ENCODE measurements at places on chromosomes 3 and 15.

- DNase-seq, result peak; percentile 41
Measured at GRCh38 chr3:7075117-7075516, 214.2 kb downstream of the GRM7 start.

DNA sequence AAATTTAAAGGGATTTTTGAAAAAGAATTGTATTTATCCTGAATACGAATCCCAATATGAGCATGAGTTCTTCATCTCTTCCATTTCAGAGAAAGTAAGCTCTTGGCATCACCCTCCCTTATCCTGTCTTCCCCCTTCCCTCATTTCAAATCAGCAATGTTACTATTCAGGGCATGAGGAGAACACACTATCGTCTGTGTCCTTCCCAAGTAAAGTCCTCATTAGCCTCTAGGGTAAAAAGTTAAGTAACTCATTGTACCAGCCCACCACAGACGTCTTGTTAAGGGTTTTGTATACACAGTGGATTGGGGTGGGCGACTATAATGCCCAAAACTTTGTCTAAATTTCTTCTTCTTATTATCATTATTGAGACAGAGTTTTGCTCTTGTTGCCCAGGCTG lies 14.8 kb downstream of the ARL6IP5 start:
- DNase-seq, result no peak

DNA sequence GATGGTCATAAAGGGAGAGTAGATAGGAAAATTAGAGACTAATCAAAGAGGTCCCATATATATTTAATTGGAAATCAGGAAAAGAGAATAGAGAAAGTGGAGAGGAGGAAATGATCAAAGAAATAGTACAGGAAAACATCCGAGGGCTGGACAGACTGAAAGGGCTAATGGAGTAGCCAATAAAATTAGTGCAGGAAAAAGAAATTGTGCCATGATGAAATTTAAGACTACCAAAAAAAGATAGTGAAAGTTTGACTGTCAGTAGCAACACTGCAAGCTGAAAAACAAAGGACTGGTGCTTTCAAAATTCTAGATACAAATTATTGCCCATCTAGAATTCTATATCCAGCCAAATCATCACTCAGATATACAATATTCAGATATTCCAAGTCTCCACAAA lies 36.3 kb downstream of the SLC27A2 start:
- no peak for DNase-seq

- DNase-seq, result peak; percentile 48
Measured at GRCh38 chr15:85583442-85583841, 203.0 kb downstream of the AKAP13 start.

GRCh38 chr3:147875498-147875897 lies 466.3 kb downstream of the ZIC1 start:
- DNase-seq, result no peak

DNA sequence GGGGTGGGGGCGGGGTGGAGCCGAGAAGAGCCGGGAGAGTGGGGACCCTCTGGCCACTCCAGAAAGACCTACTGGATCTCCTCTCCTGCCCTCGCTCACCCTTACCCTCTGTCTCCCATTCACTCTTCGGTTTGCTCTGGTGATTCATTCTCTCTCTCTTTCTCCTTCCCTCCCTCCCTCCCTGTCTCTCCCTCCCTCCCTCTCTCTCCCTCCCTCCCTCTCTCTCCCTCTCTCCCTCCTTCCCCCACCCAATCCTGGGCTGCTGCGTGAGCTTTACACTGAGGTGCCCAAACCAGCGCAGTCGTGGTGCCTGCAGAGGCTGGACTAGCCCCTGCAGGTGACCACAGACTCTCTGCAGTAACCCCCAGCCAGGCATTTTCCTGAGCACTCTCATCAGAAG lies 32.2 kb upstream of the ADAMTS17 start:
- DNase-seq, result no peak

DNA sequence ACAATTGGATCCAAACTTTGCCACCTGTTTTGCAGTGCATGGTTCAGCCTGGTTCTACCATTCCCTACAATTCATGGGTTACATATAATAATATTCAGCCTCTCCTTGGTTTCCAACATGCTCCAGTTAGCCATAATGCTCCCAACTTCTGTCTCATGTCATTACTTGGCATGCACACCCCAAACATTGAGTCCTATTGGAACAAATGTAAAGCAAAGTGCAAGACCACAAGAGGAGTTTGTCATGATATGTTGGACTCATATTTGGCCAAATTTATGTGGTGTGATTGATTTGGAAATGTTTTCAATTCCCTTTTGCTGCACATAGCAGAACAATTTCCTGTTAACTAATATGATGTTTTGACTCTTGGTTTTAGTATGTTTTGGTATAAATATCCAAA lies 50.2 kb downstream of the KCNAB1 start:
- DNase-seq, result no peak

DNA sequence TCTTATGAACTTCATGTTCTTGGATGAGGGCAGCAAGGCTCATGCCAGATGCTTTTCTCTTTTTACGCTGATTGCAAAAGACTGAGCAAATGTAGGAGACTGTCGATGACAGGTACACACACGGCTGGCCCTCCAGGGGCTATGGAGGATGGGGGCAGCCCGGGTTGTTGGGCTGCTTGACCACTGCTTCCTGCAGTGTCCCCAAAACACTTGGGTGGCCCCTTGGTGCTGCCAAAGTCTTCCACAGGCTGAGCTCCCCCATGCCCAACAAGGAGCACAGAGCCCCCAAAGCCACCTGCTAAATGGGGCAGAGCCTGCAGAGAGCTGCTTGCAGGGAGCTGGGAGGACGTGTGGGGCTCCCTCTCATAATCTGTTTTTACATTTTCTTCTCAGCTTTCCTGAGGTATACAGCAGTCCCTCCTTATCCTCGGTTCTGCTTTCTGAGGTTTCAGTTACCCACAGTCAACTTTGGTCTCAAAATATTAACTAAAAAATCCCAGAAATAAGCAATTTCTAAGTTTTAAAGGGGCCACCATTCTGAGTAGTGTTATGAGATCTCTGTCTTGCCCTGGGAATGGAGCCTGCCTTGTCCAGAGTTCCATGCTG lies 7.3 kb downstream of the PRR23E start:
- DNase-seq, result no peak

- no peak for DNase-seq
Measured at GRCh38 chr15:52483707-52484106, 45.0 kb downstream of the MYO5A start.

GRCh38 chr3:54792584-54792983 lies 135.3 kb downstream of the LRTM1 start:
- no peak for DNase-seq

GRCh38 chr3:172065527-172065926 lies 26.1 kb downstream of the FNDC3B start:
- peak; percentile 62 for DNase-seq

- no peak for DNase-seq
Measured at GRCh38 chr15:85691350-85692240, 103.1 kb downstream of the KLHL25 start.

DNA sequence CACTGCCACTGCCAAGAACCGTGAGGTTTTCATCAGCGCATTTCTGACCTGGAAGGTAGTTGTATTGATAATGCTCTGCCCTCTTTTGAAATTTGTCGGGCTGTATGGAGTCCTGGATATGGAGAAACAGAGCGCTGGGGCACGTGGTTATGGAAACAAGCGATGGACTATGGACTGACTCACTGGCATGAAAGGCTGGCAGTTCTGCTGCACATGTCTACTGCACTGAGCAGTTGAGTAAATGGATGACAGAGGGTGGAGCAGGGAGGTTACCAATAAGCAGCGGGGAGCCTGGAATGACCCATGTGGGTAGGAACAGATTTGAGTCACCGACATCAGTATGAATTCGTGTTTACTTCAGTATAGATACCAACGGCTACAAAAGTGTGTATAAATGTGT lies 429.5 kb downstream of the OCA2 start:
- DNase-seq, result no peak

- no peak for DNase-seq
Measured at GRCh38 chr15:80093854-80094418, 34.5 kb downstream of the ZFAND6 start.

GRCh38 chr3:31770822-31771326 lies 210.2 kb downstream of the OSBPL10 start:
- DNase-seq, result no peak

DNA sequence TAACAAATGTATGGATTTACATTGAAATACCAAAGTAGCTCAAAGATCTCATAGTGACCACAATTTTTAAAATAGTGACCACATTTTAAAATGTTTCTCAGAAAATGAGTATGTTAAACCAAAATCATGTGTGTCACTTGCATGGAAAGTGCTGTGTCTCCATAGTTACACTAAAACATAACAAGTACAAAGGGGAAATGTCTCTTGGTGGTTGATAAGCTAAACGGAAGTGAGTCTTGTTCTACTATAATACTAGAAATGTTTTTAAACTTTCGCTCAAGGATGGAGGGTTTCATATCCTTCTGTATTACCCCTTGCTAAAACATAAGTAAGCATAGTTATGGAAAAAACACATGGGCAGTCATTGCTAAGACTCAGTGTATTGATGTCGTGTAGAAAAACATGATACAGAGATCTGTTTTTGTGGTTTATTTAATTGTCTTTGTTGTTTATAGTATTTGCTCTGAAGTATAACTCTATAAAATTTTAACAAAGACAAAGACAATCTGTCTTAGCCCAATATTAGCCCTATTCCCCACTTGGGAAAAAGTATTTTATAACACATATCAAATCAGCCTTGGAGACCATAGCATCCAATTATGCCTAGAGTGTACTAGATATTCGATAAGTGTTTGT lies 27.0 kb upstream of the DENND4A start:
- no peak for DNase-seq

- peak; percentile 58 for DNase-seq
Measured at GRCh38 chr3:187750513-187751123, 5.3 kb upstream of the BCL6 start.

DNA sequence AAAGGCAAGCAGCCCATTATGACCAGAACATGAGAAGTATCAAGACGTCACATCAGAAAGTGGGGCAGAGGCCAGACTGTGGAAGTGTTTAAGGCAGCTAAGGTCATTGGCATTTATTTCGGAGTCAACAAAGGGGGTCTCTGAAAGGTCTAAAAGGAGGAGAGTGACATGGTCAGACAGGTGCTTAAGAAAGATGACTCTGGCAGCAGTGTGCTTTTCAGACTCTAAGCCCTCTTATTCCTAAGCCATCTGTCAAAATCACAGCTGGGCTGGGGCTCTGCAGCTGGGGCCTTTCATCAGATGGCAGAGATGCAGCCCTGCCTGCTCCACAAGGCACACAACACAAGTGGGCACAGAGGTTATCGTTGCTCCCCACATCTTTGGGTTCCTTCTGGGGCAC lies 14.0 kb downstream of the FBXL22 start:
- peak; percentile 71 for DNase-seq

DNA sequence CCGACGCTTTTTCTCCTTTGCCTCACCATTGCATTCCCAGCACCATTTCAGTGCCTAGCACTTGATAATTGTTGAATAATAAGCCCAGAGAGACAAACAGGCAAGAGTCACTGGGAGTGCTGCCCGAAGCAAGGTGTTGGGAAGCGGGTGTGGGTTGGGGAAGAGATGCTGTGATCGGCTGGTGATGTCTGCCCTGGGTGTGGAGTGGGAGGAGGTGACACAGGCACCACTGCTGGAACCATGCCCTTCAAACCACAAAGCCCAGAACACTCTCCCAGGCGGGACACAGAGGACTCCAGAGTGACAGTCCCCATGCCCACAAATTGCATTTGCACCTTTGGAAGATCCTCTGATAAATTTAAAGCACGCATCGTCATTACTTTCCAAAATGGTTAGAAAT lies 148.2 kb downstream of the CHSY1 start:
- no peak for DNase-seq

DNA sequence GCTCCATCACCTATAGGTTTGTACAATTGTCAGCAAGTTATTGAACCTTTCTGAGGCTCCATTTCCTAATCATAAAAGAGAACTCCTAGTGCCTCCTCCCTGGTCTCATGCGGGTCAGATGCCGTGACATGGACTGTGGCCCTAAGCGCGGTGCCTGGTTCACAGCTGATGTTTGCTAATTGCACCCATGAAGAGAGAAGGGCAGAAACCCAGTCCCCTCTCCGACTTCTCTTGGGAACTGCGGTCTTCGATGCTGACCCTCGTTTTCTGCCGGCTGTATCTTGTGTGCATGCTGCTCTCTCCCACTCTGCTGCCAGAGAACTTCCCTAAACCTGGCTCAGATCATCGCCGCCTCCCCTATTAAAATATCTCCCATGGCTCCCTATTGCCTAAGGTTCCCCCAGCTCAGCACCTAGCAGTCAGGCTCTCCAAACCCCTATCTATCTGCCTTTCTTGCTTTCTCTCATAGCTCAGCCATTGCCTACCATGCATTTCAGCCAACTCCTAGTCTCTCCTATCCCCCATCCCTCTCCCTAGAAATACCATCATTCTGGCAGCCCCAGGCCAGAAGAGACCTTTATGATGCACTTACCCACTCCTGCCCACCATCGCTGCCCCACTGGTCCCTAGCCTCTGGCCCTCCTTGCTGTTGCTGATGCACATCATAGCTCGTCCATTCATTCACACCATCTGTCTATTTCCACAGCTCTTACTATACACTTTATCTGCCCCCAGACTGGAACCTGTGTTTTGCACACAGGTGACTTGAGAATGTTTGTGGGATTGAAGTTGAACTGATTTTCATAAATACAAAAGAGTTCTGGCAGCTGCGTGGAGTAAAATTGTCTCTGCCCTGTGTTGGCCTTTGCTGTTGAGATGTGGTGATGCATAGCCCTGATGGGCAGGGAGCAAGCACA lies 6.6 kb downstream of the ISG20 start:
- DNase-seq, result no peak

GRCh38 chr3:186821429-186822387 lies 15.4 kb upstream of the RFC4 start:
- DNase-seq, result no peak

GRCh38 chr3:179322286-179323196 lies at the start of gene ZNF639:
Gene ZNF639, plus strand, starts transcription at chr3:179323031. Its CDS starts 5,263 bp downstream, at chr3:179328294.
- DNase-seq, result peak; percentile 90

- DNase-seq, result no peak
Measured at GRCh38 chr3:40299721-40300335, 9.7 kb upstream of the EIF1B start.

DNA sequence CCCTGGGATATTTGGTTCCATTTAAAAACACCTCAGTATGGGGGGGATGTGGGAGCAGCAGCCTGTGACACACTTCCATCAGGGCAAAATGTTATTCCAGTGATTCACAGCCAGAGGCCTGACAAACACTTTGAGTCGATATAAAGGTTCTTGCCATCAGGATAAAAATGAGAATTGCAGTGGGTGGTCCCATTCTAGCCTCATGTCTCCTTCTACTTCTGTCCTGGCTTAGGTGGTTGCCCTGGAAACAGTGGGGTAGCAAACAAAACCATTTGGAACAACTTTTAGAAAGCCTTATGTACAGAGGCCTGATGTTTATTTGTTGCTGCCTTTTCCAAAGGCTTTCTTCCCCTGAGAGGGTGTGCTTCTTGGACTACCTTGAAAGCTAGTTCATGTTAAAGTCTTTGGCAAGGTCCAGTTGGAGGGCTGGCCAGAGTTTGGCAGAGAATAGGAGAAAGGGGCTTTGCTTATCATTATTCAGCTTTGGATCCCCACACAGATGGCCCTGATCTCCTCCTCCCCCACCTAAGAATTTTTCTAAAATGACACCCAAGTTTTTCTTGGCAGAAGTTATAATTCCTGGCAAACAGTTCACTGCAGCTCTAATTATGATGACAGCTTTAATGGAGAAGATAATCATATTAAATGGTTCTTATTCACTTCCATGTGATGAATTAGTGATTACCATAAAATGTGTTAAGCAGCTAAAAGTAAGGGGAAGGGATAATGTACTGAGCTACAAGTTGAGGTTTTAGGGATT lies 84.2 kb upstream of the ZNF280D start:
- DNase-seq, result peak; percentile 77

Data from right hindlimb (tissue), 1 donor.